NAMALWA (cell line): ENCODE measurements at places on chromosomes 16 and 17.

DNA sequence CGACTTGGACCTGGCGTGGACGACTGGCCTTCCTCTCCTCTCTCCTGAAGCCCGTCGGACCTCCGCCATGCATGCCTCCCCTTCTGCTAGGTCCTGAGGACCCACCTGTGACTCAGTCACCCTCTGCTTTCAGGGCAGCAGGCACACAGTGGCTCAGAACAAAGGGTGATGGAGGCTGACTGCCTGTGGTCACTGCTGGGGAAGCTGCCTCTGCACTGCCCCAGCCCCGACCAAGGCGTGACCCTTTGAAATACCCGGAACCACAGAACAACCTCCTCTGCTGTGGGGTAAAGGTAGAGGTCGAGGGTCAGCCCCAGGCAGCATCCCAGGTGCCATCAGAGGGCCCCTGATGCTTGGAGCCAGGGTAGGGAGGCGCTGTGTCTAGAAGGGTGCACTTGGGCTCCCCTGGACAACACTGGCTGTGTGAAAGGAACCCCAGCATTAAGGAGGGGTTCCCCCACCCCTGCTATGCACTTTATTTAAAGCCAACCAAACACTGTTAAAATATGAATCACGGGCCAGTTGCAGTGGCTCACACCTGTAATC lies 12.5 kb upstream of the SLC4A1 start:
- no peak for DNase-seq

DNA sequence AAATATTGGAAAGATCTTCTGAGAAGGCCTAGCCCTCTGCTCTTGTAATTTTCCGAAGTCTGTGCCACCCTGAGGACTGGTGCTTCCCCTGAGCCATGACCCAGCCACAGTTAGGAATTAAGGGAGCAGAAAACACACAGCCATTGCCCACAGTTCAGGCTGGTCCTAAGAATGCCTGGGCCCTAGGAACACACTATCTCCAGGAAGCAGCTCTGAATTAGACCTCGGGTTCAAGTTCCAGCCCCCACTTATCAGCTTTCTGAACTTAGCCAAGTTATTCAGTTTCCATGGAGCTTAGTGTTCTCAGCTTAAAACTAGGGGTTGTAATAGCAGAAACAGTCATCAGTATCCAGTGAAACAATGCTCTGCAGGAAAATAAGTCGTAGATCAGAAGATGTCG lies 56.0 kb downstream of the CDH13 start:
- DNase-seq: no peak

DNA sequence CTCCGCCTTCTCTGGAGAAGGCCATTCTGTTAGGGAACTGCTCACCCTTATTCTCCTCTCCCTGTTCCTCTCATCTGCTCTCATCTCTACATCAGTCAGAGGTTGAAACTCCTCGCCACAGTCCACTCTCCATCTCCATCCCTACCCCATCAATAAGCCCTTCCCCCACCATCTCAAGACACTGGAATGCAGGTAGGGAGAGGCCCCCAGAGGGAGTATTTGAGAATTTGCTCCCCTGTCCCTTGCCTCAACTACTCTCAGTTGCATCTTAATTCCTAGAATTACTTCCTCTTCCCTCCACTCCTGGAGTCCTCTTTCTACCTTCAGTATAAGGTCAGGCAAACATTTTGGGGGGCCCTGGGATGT lies 2.0 kb upstream of the AATF start:
- no peak for DNase-seq

- DNase-seq: no peak
These were observed 274.3 kb upstream of the XYLT1 start for GRCh38 chr16:17744921-17745572.

GRCh38 chr17:50055055-50055425 lies 870 bp upstream of the ITGA3 start:
- no peak for DNase-seq

DNA sequence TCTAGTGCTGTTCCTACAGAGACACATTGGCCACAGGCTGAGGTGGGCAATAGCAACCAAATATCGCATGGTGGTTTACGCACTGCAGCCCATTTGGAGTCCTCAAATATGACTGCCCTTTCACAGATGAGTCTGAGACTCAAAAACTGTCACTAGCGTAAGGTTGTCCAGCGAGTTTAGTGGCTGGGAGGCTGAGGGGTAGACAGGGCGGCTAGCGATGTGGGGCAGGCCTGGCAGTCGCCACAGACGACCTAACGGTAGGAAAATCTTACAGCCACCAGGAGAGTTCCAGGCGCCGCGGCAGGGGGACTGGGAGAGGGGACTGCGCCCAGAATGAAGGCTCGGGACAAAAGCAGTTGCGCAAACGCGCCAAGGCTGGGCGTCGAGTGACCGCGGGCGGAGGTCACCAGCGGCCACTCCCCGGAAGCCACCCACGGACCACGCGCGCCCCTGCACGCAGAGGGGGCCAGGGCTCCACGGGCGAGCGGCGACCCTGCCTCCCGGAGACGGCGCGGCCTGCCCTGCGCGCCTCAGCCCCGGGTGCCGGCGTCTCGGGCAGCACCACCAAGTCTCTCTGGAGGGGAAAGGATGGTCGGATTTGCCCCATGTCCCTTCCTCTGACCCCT lies 699 bp upstream of the MAP1LC3B start:
- DNase-seq: no peak
